Memory B cell (primary cell): ENCODE measurements at places on chromosomes 6 and 20.

DNA sequence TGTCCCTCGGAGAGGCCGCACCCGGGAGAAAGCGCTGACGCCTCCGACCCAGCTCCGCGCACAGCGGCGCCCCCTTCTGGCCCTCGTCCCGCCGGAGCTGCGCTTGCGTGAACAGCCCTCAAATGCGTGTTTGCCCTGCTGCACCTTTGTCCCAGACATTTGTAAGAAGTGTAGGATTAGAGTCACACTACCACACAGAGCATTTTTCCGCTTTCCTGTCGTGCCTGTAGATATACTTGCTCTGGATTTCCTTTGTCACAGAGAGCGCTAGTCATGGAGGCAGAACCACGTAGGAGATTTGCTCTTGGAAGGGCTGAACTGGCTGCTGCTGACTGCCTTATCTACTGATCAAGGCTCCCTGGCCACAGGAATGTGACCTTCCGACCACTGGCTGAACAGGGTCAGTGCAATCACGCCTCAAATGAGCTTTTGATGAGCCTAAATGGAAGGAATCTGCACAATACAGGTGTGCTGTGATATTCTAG is 62.3 kb downstream of the PAX1 start:
- DNase-seq = no peak

DNA sequence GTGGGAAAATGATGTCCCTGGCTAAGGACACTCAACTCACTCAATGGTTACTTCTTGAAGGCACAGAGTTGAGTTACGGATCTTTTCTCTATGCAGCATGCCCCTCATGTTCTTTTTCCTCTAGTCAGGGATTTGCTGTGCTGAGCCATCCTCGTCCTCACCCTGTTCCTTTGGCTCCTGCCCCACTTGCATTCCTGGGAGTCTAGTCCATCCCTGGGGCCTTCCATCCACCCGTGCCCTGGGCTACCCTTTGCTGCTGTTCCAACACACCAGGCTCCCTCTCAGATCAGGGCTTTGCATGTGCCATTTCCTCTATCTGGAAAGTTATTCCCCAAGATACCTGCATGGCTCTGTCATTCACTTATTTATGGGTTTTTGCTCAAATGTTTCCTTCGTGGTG is 13.3 kb upstream of the KCNG1 start:
- no peak for DNase-seq

- DNase-seq = no peak
Observed at GRCh38 chr6:20633566-20634340, 99.5 kb downstream of the CDKAL1 start.

DNA sequence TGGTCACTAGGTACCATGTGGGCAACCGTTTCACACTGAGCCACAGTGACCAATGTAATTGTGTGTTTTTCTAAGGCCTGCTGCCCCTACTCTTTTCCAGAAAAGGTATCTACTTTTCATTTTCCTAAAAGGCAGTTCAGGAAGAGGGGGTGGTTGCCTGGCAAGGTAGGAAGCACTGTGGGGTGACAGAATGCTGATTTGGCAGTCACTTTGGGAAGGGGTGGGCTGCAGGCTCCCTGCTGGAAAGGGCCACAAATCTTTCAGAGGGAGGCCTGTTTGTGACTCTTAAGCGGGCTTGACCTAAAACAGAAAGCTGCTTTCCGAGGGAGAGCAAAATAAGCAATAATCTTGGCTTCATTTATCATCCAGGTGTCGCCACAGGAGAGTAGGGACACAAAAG is 5.2 kb upstream of the NNAT start:
- no peak for DNase-seq

- no peak for DNase-seq
Observed at GRCh38 chr6:89350281-89350966, 2.1 kb downstream of the UBE2J1 start.

GRCh38 chr6:91149956-91150705 is 563.3 kb upstream of the MAP3K7 start:
- no peak for DNase-seq

DNA sequence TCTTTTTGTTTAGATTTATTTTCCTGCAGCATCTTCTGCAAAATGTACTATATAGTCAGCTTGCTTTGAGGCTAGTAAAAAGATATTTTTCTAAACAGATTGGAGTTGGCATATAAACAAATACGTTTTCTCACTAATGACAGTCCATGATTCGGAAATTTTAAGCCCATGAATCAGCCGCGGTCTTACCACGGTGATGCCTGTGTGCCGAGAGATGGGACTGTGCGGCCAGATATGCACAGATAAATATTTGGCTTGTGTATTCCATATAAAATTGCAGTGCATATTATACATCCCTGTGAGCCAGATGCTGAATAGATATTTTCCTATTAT is 3.2 kb downstream of the FOXC1 start:
- DNase-seq = no peak

GRCh38 chr6:47492355-47492754 is 14.8 kb downstream of the CD2AP start:
- DNase-seq = no peak

GRCh38 chr20:595330-596308 is 14.5 kb downstream of the TCF15 start:
- no peak for DNase-seq
